ENCODE measurements at places on chromosomes 5 and 9. TPM values are rescaled to one million over a fixed set of nuclear protein-coding genes. Genes with fewer than 3 reads are reported as not detected.

GRCh38 chr5:36253575-36253974, 11.8 kb upstream of the NADK2 start:
- DNase-seq = no peak

The CAMK2A gene
- total RNA-seq = not detected

GRCh38 chr5:96626956-96627355, 35.2 kb upstream of the CAST start:
- peak; percentile 74 for DNase-seq

GRCh38 chr5:139919308-139919707, 123.7 kb downstream of the PSD2 start:
- peak; percentile 21 for DNase-seq

The LRRC19 gene
- total RNA-seq = not detected

The SPAG8 gene
- 0.65 TPM for total RNA-seq

The AKNA gene
- 1.5 TPM for total RNA-seq

- DNase-seq = no peak
Observed at GRCh38 chr9:135991771-135992170, 30.6 kb upstream of the UBAC1 start.

DNA sequence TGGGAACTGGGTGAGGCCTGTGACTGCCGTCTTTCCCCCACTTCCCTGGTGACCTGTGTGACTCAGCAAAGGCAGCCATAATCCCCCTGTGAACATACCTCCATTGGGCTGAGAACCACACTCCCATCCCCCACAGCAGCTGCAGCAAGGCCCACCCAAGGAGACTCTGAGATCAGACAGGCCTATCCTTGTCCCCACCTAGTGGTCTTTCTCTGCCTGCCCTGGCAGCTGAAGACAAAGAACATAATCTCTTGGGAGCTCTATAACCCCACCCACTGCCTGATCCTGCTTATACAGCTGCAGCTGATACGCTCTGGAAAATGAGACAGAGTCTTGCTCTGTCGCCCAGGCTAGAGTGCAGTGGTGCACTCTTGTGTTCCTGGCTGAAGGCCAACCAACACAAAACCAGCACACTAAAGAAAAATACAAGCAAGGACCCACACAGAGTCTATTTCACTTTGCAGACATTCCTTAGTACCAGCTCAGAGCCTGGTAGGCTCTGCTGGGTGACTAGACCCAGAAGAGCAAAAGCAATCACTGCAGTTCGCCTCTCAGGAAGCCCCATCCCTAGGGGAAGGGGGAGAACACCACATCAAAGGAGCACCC, 106.7 kb downstream of the MCTP1 start:
- DNase-seq = peak; percentile 92

DNA sequence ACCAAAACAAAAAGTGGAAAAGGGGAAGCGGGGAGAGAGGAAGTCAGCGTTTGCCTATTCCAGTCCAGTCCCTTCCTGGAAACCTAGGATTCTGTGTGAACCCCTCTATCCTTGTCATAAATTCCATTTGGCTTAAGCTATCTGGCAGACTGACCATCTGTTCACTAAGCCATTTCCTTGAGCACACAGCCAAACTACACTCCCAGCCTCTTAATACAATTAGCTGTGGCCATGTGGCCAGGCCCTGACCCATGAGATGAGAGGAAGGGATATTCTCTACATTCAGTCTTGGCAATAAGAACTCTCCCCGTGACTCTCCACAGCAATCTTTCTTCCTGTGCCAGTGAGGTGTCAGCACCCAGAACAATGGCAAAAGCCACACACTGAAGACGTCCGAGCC, 424.8 kb downstream of the TLE1 start:
- DNase-seq = peak; percentile 3

DNA sequence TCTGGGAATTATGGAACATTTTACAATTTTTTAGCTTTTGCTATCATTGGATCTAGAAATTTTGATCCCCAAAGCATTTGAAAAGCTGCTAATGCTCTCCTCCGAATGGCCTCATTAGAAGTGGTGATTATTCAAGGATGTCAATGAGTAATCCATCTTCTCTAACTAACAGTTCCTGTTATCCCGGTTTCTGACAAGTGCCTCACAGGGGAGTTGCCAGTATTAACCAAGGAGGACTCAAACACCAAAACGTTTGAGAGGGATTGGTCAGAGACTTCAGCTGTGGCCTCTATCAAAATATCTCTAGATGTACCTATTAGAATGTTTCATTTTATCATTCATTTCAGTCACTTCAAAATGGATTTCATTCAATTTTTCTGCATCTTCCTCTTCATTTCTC, 208.3 kb upstream of the ITGA1 start:
- no peak for DNase-seq

The FGF18 gene
- not detected for total RNA-seq

The RAD23B gene
- total RNA-seq = 159 TPM

The ANKRD55 gene
- not detected for total RNA-seq

GRCh38 chr9:98330831-98331230, 75.4 kb upstream of the TBC1D2 start:
- DNase-seq = no peak

GRCh38 chr5:148084269-148084668, 20.5 kb downstream of the SPINK5 start:
- no peak for DNase-seq

The PCDHB8 gene
- 8.3 TPM for total RNA-seq

The RNF183 gene
- total RNA-seq = not detected

- no peak for DNase-seq
Observed at GRCh38 chr5:172104801-172105701, 83.0 kb downstream of the STK10 start.

- peak; percentile 92 for DNase-seq
Observed at GRCh38 chr9:37800631-37801286, at the start of gene DCAF10. DCAF10 (plus strand) TSS chr9:37800797; CDS start chr9:37800867, 70 bp downstream.

The ECM2 gene
- 0.17 TPM for total RNA-seq

DNA sequence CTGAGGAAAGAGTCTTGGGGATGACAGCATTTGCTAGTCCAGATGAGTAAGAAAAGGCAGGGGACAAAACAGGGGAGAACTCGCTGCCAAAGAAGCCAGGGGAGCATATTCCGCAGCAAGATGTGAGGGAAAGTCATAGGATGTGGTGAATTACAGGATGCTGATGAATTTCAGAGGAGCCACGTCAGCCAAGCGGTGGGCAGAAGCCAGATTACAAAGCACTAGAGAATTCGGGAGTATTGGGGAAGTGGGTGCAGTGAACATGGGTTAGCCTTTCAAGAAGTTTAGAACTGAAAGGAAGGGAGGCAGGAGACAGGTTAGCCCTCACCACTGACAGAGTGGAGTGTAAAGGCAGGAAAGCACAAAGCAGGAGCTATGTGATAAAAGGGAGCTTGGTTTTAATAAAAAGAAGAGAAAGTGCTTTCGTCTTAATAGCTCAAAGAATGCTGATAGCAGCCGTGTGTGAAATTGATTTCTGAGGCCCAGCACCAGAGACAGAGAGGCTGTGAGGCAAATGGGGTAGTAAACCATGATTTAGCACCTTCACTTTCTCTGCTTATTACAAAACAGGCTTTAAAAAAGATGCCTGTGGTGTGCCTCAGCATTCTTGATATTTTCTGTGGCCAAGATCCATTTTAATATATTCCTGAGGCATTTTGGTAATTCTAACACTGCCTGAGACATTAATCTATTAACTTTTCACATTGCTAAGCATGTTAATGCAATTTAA, 16.9 kb downstream of the ADAMTSL1 start:
- DNase-seq = peak; percentile 94

DNA sequence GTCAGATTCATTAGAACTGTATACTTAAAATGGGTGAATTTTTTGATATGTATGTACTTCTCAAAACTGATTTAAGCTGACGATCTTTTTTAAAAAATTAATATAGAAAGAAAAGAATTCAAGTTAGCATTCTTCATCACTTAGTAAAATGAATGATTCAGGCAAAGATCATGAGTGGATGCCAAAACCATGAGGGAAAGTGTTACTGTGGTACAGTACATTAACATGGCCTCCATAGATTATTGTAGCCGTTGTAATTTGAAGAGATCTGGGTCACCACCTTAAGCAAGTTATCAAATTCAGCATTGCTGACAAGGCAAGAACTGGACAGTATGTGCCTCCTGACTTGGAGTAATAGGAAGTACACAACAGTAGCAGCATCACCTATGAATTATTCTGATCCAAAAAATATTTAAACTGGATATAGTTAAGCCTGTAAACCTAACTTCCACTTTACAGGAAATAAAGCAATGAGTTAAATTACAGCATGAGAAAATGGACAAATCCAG, 29.7 kb downstream of the C9orf85 start:
- no peak for DNase-seq

The PCDHGB7 gene
- total RNA-seq = 0.17 TPM

DNA sequence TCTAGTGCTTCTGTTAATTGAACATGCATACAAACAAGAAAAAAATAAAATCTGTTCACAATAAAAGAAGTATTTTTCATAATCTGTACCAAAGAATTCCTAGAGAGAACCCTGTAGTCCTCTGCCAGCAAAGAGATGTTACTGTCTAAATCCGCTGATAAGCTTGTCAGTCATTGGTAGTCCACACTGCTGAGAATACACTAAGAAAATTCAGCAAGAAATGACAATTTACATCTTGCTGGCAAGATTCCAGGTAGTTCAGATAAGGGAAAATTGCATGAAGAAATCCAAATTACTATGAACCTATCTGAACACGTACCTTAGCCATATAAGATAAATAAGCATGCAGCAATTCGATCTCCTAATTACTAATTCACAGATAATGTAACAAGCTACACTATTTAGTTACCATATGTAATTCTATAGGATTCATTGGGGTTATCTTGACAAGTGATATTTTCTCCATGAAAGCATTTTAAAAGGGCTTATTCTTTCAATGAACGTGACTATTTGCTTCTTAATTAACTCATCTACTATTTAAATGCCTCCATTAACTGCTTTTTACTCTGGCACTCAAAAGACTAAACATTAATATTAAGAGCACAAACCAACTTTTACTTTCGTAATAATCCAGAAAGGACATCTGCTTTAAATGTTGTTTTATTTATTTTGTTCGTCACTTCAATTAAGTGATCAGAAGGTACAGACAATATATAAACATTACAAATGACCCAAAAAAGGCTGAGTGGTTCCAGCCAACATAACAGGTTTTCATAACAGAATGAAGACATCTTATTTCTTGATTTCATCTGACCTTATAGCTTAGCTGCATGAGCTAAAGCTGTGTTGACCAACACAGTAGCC, 9.7 kb downstream of the MPDZ start:
- DNase-seq = no peak

- DNase-seq = no peak
Observed at GRCh38 chr5:16952968-16953671, 17.0 kb upstream of the MYO10 start.

The HMCN2 gene
- not detected for total RNA-seq

DNA sequence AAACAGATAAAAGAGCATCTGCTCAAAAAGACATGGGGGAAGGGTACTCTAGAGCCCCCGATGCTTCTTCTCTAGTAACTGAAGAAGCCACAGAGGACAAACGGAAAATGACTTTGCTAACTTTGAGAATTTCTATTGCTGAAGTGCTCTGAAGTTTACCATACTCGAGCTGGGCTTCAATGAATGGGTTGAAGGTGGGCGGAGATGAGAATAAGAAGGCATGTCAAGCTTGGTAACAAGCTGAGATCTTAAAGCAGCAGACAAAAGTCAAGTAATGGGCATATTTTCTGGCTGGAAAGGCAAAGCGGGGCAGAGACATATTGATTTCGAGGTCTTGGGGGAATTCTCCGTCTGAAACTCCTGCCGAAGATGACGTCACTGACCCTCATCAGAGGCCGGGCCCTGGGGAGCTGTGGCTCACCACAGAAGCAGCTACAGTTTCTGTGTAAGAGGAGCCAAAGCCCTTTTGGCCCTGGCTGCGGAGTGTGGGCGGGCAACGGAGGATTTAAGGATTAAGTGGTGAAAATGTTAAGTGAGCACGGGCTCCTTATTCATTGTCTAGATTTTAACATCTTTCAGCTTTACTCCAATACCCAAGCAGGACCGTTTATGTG, 115.8 kb upstream of the SLIT3 start:
- peak; percentile 92 for DNase-seq

DNA sequence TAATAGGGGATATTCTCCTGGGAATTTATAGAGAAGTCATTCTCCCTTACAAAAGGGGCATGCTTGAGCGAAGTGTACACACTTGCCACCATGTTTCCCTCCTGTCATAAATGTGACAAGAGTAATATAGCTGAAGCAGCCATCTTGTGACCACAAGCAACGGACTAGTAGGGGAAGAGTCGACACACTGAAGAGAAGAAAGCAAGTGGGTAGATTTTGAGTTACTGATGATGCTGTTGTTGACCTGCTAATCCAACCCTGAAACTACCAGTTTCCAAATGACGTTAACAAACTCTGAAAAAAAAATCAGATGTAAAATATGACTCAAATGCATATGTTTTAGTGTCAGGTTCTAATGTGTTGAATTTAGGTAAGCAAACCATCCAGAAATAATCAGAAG, 350.4 kb downstream of the CDH10 start:
- DNase-seq = no peak

The SLC36A1 gene
- total RNA-seq = 1.7 TPM

The GNAQ gene
- total RNA-seq = 22.2 TPM

The CEP120 gene
- total RNA-seq = 15.2 TPM

GRCh38 chr9:124000784-124001457, 10.6 kb upstream of the LHX2 start:
- no peak for DNase-seq

The FGF1 gene
- 0.63 TPM for total RNA-seq

DNA sequence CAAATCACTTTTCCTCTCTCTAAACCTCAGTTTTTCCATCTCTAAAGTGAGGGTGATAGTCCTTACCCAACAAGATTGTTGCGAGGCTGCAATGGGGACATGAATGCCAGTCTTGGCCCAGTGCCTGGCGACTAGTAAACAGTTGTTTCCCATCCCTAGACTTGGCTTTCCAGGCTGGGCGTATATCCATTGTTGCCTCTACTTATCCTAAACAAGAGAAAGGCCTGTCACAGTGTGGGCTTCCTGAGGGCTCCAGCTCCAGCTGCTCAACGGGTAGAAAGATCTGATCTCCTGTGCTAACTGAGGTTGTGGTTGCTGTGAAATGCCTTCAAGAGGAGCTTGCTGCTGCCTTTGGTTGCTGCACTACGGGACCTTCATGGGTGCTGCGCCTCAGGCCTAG, 142.0 kb downstream of the NSG2 start:
- DNase-seq = no peak

The DND1 gene
- 0.69 TPM for total RNA-seq

- no peak for DNase-seq
Observed at GRCh38 chr5:38643616-38644015, 87.2 kb upstream of the LIFR start.

- no peak for DNase-seq
Observed at GRCh38 chr9:82254646-82255367, 266.2 kb downstream of the SPATA31D1 start.

The TNFSF8 gene
- total RNA-seq = not detected

Measured in Daoy (cell line).